ENCODE measurements at places on chromosomes 2 and 18. TPM values are rescaled to one million over a fixed set of nuclear protein-coding genes. Genes with fewer than 3 reads are reported as not detected.

DNA sequence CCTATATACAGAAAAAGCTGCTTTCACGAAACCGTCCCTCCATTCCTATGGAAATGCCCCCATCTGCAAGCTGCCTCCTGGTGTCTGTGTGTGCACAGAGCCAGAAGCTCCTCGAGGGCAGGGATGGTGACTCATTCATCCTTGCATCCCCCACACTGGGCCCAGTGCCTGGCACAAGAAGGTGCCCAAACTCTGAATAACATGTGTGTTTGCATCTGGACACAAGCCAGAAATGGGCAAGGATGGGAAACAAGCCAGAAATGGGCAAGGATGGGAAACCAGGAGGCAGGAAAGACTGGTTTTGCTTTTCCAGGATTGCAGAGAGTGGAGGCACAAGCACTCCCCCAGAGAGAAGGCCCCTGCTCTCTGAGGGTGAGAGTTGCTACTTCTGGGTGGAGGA is 313.9 kb downstream of the CELF4 start:
- no peak for DNase-seq

- DNase-seq: peak; percentile 75
These were observed 179.6 kb upstream of the SLC39A10 start for GRCh38 chr2:195477248-195477995.

GRCh38 chr18:5872886-5873285 is 22.4 kb downstream of the TMEM200C start:
- no peak for DNase-seq

- DNase-seq: no peak
These were observed 8.3 kb downstream of the HSBP1L1 start for GRCh38 chr18:79972720-79973119.

GRCh38 chr2:37203708-37204107 is 7.4 kb downstream of the CEBPZOS start:
- DNase-seq: no peak

DNA sequence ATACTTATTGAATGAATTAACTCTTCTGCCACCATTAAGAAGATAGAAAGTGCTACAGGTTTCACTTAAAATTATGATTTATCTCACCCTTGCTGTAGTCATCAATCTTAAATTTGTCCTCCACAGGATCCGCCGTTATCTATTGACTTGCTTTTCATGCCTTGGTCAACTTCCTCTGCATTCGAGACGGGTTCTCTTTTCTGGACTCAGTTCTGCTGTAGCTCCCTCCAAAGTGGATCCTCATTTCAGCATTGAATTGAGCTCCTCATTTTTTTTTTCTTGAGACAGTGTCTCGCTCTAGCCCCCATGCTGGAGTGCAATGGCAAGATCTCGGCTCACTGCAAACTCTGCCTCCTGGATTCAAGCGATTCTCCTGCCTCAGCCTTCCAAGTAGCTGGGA is 27.6 kb downstream of the INPP5D start:
- DNase-seq: no peak

DNA sequence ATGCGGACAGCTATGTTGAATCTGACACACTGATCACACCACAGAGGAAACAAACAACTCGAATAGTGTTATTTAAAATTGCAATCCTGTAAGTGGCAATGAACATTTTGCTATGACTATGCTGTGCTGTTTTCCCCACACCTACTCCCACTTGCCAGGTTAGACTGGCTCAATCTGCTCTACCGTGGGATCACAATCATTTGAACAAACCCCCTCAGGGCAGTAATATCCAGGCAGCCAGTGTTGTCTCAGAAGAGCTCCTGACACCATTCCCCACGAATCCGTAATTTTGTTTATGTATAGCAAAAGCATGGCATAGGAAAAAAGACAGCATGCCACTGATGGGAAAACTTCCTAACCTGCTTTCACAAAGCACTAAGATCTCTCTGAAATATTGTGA is 284.3 kb downstream of the ERBB4 start:
- DNase-seq: no peak

- no peak for DNase-seq
These were observed 2.5 kb downstream of the PSTPIP2 start for GRCh38 chr18:46069524-46069923.

DNA sequence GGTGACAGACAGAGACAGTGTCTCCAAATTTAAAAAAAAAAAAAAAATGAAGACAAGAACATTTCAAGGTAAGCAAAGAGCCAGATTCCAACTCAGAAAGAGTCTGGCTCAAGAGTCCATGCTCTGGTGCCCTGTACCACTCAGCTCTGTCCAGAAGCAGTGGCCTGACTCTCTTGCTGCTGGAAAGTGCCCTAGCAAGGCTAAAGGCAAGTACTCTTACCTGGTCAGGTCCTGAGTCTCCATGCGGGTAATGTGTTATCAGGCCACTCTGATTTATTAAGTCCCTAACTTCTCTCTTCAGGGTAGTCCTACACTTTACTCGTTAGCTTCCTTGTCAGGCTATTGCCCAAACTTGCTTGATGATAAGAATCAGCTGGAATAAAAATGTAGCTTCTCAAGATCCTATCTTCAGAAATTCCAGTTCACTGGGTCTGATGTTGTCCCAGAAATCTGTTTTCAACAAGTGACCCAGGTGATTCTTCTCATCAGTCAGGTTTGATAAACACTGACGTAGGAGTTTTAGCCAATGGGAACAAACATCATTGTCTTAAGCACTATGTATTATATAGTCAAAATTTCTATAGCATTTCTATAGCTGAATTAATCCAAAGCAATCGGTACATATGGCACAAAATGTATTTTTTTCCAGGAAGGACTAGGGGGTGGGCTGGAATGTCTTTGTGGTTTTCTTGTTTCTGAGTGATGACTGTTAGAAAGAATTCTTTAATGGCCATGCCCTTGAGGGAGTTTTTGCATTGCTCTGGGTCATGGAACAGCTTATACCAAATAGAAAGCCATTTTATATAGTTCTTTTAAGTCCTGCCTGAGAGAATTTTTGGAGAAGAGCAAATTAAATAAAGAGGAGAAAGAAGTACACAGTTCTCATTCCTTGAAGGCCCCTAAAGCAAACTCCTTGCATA is 139.9 kb upstream of the DNMT3A start:
- DNase-seq: peak; percentile 51

DNA sequence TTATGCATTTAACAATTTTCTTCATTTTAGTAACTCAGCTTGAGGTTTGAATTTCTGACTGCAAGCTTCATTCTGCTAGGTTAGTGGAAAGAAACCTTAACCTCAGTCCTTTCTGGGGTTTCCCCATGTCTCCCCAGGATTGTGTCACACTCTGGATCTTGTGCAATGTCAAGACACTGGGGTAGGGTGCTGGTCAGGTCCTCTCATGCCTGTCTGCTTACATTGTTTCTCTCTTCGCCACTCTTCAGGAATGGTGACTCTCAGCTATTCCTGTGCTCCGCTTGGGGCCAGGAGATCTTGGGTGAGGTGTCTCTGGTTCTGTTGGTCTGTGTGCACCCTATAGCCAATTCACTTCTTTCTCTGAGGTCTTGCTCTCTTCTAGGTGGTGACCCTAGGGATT is 23.9 kb downstream of the CTLA4 start:
- DNase-seq: no peak

GRCh38 chr2:189579585-189580186 is 900 bp downstream of the SLC40A1 start:
- DNase-seq: no peak

DNA sequence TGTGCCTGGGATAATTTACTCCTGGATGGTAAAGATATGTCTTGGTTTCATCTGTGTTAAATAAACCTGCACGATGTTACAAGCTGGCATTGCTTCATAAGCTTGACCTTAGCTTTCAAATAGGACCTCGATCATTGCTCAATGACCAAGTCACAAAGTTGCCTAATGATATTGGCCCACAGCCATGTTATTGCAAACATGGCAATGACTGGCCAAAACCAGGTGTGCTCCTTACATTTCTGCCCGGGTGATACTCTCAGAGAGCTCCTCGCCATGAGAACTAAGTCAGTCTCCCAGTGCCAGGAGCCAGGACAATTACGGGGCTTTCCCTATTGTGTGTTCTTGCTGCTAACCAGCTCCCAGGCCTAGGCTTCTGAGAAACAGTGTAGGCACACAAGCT is 72.5 kb upstream of the CYP1B1 start:
- DNase-seq: peak; percentile 5

DNA sequence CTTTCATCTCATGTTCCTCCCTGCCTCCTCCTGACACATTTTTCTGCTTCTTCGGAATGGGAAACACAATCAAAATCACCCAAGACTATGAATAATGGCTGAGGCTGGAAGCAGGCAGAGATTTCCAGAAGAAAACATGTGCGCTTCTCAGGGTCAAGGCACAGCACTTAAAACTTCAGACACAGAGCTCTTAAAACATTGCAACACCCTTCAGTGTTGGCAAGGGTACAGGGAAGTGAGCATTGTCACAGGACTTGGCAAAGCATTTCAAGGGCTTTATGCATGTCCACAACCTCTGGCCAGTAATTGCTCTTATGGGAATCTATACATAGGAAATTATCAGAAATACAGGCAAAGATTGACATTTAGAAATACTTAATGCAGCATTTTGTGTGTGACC is 477.6 kb upstream of the KLHL29 start:
- DNase-seq: no peak

GRCh38 chr18:53219853-53220252 is 879.9 kb downstream of the DCC start:
- DNase-seq: no peak

DNA sequence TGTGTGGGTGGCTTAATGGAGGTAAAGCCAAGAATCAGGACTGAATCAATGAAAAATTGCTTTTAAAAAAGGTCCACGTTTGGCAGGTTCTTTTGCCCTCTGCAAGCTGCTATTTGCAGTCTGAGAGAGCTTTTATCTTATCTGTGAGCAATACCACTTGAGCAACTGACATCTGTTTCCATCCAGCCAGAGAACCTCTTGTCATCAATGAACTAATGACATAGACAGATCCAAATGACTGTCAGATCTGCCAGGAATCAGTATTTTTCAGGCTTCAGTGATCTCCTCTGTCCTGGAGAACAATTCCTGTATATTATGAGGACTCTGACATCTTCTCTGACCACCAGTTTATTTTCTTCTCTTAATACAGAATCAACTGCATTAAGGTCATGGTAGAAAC is 608.1 kb downstream of the LRP1B start:
- DNase-seq: no peak

GRCh38 chr18:6650747-6651146 is 78.8 kb upstream of the ARHGAP28 start:
- DNase-seq: no peak

DNA sequence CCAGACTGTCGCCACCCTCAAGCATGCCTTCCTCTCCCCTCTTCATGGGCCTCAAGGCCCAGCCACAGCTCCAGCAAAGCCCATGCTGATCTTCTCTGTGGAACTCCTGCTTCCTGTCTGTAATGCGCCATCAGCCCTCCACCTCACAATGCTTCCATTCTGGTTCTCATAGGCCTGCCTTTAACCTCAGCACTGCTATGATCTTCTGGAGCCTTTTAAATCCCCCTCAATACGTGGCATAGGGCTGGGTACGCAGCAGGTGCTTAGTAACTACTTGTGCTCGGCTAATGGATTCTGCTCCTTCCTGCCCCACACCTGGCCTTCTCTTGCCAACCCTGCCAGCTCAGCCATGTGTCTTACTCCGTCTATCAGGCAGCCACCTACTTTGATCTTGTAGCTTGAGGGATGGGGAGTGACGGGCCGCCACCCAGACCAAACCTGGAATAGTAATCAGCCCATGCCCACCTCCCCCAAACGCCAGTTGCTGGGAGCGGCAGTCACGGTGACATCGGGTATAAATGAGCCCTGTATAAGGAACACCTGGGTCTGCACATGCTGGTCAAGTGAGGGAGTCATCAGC is 106.7 kb upstream of the MCFD2 start:
- no peak for DNase-seq

DNA sequence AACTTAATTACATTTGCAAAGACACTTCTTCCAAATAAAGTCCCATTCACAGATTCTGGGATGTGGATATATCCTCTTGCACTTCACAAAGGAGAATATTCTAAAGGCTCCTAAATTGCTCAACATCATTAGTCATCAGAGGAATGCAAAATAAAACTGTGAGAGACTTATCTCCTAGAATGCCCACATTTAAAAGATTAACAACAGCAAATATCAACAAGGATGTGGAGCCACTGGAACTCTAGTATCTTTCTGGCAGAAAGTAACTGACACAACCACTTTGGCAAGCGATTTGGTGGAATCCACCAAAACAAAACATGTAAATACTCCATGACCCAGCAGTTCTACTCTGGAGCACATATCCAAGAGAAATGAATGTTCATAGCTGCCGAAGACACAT is 4.6 kb downstream of the NEU2 start:
- peak; percentile 65 for DNase-seq

DNA sequence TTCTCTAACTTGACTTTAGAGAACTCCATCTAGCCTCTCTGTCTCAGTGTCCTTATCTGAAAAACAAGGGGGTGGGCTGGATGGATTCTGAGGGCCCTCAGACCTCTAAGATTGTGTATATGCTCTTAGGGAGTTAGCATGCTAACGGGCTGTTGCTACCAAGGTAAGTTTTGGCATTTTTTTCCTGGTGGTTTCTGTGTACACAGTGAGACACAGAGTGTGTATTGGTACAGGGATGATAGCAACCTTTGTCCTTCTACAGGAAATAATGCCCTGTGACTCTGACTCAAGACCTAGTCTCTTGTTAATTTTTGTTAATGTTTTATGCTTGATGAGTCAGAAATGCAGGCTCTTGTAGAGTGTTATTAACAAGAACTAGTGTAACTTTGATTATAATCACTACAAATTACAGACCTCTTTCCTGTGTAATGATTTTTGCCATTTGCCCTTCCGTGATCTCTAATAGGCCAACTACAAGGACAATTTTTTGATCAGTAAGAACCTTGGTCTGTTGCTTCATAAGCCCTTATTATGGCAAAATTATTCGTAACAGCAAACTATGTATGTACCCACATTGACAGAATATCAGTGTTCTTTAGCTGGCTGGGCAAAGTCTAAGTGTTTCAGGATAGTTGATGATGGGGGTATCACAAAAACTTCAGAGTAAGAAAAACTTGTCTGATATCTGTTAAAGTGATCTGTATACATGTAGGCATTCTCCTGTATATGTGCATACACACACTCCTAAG is 89.7 kb downstream of the SPTBN1 start:
- peak; percentile 78 for DNase-seq

DNA sequence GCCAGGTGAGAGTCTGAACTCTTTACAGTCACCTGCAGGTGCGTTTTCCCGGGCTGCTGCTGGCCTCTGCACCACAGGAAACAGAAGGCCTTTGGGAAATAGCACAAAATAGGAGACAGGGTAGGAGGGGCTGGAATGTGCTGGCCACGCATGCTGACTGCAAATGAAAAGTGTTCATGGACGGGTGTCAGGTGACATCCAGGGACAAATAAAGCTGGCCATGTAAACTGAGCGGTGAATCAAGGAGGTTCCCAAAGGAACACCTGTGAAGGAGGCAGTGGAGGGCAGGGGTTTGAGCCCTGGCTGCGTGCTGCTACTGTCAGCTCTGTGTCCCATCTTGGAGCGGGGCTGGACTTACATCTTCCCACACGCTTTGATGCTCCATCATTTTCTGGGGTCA is 42.4 kb upstream of the GBX2 start:
- no peak for DNase-seq

YPEL5 gene
- 112 TPM for total RNA-seq

TMSB10 gene
- 10,596 TPM for total RNA-seq

COBLL1 gene
- total RNA-seq: 9.8 TPM

NTSR2 gene
- not detected for total RNA-seq

LCT gene
- not detected for total RNA-seq

LAMA3 gene
- total RNA-seq: 2.7 TPM

CCL20 gene
- not detected for total RNA-seq

TMEM198 gene
- 1.4 TPM for total RNA-seq

SLC9A4 gene
- 0.84 TPM for total RNA-seq

ALLC gene
- not detected for total RNA-seq
